Left colon (tissue), 2 donors: ENCODE measurements at places on chromosomes 3 and 15.
A peak's percentile ranks its signal among the peaks of the same experiment; 100 is the strongest.

GRCh38 chr3:78791753-78792152 is 976.0 kb downstream of the ROBO1 start:
- DNase-seq = no peak

GRCh38 chr15:48774484-48774883 is 36.4 kb downstream of the CEP152 start:
- DNase-seq = no peak

DNA sequence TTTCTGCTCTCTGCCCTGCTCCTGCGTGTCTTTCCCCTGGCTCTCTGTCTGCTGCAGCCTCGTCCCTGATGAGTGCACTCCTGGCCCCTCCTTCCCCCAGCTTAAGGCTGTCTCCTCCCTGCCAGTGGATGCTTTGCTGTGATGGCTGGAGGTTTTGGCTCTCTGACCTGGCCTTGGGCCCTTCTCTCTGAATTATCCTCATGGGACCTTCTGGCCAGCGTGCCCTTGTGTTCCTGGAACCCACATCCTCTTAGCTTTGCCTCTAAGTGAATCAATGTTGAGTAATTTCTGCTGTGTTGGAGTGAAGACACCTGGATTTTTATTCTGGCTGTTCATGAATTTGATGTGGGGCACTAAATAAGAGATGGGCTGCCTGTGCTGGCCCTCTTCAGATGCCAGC is 9.8 kb upstream of the TNFAIP8L3 start:
- DNase-seq = peak; percentile 52

DNA sequence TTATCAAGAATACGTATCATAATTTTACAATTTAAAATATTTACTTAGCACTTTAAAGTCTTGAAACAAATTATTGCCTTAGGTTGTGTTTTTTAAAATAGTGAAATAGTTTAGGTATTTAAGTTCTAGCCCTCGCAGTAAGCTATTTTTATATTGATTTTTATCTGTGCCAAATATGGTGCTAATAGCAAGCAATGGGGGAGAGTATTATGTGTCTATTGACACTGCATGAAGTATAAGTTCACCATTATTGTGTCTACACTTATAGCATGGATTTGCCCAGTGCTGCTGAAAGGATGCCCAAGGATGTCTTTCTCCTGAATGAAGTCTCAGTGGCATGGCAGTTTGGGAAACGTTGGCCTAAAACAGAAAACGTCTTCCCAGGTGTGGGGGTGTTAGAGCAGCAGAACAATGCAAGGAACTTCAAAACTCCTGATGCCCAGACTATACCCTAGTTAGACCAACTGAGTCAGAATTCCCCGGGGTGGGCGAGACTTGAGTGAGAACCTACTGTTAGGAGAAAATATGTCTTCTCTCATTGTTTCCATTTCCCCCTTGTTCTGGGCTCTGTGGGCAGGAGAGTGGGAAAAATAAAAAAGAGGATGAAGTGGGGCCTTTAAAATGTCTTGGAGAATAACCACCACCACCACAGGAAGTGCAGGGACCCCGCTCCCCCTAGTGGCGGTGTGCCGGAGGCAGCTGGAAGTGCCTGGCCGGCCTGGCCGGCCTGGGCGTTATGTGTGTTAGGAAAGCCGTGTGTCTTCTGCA is 104.2 kb upstream of the SLC7A14 start:
- DNase-seq = peak; percentile 79

- no peak for DNase-seq
These were observed 610.7 kb upstream of the GRM7 start for GRCh38 chr3:6250167-6250566.

DNA sequence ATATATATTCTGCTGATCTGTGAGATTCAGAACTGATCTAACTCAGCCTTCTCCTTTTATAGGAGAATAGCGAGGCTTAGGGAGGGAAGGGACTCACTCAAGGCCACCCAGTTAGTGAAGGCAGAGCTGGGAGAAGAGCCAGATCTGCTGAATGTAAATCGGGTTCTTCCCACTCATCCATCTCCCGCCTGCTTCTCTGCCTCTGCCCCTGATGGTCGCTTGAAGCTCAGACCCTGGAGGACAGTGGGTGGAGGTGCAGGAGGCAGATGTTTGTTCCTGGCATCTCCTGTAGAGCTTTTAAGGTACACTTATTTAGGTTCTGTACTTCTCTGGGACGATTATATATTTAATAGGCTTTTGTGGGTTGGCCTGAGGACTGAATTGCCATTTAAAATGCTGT is 4.3 kb downstream of the PDIA5 start:
- DNase-seq = no peak
